Hematopoietic multipotent progenitor cell treated with erythropoietin and hydrocortisone succinate and interleukin-3 and kit ligand, for 15 days (in vitro differentiated cells): ENCODE measurements at places on chromosomes 3 and 15.

DNA sequence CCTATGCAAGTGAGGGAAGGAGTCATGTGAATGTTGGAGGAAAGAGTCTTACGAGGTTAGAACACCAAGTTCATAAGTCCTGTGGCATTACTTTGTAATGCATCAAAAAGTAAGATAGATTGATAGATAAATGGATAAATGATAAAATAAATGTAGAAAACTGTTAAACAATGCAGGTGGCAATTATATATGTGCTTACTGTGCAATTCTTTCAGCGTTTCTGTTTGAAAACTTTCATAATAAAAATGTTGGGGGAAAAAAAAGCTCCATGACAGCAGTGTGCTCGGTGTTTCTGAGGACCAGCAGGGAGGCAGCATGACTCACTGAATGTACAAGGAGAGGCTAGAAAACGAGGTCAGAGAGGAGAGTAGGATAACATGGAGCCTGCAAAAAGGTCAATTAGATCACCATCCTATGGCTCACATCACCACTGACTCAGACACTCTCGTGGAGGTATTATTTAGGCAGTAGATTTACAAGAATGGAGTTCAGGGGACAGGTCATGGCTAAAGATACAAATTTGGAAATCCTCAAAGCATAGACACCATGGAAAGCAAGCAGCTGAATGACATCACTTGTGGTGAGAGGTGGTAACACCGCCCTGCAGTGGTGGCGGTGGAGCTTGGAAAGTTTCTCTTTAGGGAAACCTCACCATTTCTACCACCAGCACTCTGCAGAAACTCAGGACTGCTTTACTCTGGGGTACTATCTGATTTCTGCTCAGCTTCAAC, 219.8 kb downstream of the CTNNB1 start:
- DNase-seq = no peak

- DNase-seq = no peak
Observed at GRCh38 chr3:164451072-164451910, 627.0 kb downstream of the SI start.

DNA sequence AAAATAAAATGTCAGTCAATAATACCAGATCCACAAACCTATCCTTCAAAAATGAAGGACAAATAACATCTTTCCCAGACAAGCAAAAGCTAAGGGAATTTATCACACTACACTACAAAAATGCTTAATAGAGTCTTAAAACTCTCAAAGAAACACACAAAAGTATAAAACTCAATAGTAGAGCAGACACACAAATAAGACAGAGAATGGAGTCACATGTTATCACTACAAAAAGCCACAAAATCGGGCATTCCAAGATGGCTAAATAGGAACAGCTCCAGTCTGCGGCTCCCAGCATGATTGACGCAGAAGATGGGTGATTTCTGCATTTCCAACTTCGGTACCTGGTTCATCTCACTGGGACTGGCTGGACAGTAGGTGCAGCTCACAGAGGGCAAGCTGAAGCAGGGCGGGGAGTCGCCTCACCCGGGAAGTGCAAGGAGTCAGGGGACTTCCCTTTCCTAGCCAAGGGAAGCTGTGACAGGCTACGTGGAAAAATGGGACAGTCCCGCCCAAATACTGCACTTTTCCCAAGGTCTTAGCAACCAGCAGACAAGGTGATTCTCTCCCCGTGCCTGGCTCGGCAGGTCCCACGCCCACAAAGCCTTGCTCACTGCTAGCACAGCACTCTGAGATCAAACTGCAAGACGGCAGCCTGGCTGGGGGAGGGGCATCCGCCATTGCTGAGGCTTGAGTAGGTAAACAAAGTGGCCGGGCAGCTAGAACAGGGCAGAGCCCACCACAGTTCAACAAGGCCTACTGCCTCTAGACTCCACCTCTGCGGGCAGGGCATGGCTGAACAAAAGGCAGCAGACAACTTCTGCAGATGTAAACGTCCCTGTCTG, 46.3 kb downstream of the SENP7 start:
- no peak for DNase-seq

GRCh38 chr15:67746450-67746849, 78.9 kb upstream of the SKOR1 start:
- no peak for DNase-seq

DNA sequence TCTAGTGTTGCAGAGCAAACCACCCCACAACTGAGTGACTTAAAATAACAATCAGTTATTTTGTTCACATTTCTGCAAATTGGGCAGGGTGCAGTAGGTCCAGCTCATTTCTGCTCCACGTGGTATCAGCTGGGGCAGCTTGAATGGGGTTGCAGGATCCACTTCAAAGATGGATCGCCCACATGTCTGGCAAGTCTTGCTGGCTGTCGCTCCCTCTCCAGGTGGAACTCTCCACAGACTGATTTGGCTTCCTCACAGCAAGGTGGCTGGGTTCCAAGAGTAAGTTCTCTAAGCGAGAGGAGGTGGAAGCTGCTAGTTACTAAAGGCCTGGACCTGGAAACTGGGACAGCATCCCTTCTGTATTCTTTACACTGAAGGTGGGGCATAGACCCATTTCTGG, 213.3 kb downstream of the SLC9A9 start:
- no peak for DNase-seq

DNA sequence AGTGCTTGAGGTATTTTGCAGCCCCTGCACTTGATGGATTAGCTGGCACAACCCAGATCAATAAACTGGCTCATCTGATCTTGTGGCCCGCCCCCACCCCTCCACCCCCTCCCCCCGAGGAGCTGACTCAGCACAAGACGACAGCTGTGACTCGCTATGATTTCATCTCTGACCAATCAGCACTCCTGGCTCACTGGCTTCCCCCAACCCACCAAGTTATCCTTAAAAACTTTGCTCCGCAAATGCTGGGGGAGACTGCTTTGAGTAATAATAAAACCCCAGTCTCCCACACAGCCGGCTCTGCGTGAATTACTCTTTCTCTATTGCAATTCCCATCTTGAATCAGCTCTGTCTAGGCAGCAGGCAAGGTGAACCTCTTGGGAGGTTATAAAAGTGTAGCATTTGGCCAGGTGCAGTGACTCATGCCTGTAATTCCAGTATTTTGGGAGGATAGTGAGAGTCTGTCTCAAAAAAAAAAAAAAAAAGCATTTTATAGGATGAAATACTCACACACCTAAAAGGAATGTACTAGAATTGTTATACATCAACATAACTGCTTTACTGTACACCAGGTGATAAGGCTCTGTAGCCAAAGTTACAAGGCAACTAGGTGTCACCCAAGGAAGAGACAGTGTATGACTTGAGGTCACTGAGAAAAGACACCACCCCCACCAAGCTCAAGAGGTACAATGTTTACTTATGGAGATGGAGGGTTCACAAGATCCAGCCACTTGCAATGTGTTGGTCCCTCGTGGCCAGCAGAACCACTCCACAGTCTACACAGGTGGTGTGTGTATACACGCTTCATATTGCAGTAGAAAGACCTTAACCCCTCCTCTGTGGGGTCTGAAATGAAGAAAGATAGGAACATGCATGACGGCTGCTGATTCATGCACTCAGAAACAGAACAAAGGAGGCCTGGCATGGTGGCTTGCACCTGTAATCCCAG, 8.6 kb downstream of the ZNF445 start:
- peak; percentile 19 for DNase-seq

GRCh38 chr3:97910931-97911351, 61.3 kb downstream of the RIOX2 start:
- DNase-seq = no peak

DNA sequence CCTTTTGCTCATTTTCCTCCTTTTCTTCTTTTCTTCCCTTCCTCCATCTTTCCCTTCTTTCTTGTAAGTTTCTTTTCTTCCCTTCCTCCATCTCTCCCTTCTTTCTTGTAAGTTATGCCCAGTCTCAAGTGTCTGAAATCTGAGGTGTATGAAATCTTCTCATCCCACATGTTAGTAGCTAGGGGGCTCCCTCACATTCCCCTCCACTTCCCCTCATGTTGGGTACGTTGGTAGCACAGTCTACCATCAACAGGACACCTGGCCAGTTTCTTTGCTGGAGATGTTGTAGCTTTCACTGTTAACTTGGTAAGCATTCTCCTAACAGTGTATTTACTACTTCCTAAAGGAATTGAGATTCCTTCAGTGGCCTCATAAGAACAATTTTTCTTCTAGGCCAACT, 133.9 kb downstream of the ALDH1A2 start:
- DNase-seq = no peak

- peak; percentile 79 for DNase-seq
Observed at GRCh38 chr3:8629151-8630021, 15.2 kb downstream of the SSUH2 start.

GRCh38 chr15:64249406-64249805, 86.6 kb upstream of the PPIB start:
- no peak for DNase-seq

GRCh38 chr3:180640987-180641386, 38.3 kb downstream of the CCDC39 start:
- DNase-seq = no peak
